ENCODE measurements at places on chromosomes 2 and 18.

- DNase-seq: no peak
Observed at GRCh38 chr2:199195927-199196502, 261.7 kb downstream of the SATB2 start.

- DNase-seq: no peak
Observed at GRCh38 chr2:119711352-119711751, 32.4 kb downstream of the TMEM177 start.

DNA sequence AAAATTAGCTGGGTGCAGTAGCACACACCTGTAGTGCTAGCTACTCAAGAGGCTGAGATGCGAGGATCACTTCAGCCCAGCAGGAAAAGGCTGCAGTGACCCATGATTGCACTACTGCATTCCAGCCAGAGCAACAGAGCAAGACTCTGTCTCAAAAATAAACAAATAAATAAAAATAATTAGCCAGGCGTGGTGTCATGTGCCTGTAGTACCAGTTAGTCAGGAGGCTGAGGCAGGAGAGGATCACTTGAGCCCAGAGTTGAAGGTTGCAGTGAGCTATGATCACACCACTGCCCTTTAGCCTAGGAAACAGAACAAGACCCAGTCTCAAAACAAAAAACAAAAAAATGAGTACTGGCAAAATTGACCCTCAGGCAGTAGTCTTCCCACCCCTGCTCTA lies 61.9 kb upstream of the PPP1CB start:
- no peak for DNase-seq

GRCh38 chr2:172333235-172333977 lies 94.0 kb upstream of the ITGA6 start:
- DNase-seq: no peak

- DNase-seq: no peak
Observed at GRCh38 chr2:176093145-176093897, 800 bp downstream of the HOXD13 start.

- peak; percentile 63 for DNase-seq
Observed at GRCh38 chr2:19120941-19121750, 237.3 kb downstream of the OSR1 start.

- DNase-seq: no peak
Observed at GRCh38 chr2:126372406-126372805, 283.6 kb upstream of the GYPC start.

- DNase-seq: no peak
Observed at GRCh38 chr2:241560162-241560882, 1.8 kb downstream of the BOK start.

DNA sequence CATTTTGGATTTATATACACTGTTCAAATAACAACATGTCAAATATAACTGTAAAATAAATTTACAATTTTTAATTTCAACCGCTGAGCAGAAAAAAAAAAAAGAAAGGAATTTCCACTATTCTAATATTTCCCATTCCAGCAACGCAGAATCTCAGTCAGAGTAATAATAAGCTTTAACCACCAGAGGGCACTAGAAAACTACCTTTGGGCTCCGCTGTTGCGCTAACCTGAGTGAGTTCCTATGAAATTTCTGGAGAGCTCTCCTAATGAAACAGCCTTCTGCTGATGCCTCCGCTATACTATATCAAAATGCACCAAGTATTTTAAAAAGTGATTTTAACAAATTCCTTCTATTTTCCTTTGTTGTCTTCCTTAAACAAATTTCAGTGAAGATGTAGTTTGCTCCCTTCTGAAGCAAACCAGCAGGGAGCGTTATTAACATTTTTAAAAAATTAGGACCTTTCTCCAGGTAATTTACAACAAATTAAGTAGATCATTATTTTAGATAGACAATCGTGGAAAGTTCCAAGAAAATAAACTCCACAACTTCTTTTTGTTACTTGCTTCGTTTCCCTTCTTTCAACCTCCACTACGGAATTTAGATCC lies 23.0 kb downstream of the ERMN start:
- no peak for DNase-seq

GRCh38 chr2:121036226-121036692 lies 248.7 kb downstream of the TFCP2L1 start:
- no peak for DNase-seq

GRCh38 chr18:3321133-3321812 lies 59.3 kb downstream of the MYL12B start:
- peak; percentile 93 for DNase-seq

DNA sequence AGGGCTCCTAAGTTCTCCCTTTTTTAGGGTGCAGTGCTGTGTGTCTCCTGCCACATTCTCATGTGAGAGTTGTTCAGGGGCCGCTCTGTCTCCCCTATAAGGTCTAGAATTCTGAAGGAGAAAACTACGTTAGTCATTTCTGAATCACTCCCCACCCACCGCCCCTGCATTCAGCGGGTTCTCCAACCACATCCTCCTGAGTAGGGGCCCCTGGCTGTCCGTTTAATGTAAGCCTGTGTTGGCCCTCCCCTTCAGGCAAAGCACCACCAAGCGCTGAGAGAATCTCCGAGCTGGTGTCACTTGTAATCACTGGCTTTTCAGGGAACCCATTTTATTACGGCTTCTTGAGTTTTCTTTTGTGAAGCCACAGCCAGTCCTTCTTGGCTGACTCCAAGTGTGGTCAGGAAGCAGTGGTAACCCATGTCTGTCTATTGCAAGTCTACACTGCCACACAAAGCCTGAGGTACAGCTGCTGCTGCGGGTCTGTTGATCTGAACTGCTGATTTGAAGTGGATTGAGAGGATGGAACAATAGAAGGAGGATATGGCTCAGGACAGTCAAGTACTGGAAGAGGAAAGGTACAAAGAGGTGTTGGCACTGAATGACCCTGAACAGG lies 16.9 kb downstream of the LCT start:
- DNase-seq: peak; percentile 53

GRCh38 chr2:64485961-64486360 lies 32.0 kb downstream of the LGALSL start:
- DNase-seq: no peak

GRCh38 chr2:28101892-28102291 lies 211.4 kb downstream of the BABAM2 start:
- no peak for DNase-seq

DNA sequence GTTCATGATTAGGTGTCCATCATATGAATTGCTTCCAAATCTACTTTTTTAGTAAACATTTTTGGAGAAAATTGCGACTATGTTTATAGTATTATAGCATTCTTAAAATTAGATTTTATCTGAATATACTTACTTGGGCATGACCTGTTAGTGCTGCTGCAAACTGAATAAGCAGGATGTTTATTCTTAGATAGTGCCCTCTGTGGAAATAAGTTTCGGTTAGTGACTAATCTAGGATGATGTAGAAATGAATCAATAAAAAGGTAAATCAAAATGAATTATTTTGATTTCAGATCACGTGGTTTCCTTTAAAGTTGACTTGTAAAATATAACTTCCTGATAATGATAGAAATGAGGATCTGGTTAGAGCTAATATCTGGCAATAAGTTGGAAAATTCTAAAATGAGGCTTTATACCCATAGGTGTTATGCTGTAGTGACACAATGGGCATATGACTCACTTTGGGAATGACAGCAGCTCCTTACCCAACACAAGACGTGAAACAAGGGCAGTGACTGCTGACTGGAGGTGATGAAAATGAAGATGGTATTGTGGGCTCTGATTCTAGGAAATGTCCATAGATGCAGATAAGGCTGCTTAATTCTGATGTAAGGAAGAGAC lies 165.8 kb upstream of the TCF4 start:
- no peak for DNase-seq
